Stimulated activated CD4-positive, alpha-beta T cell treated with anti-CD3 and anti-CD28 coated beads, Interleukin-1b, Interleukin-23, amount 100 ng/mL, for 1 hour (primary cell): ENCODE measurements at places on chromosomes 13 and 19.
A peak's percentile ranks its signal among the peaks of the same experiment; 100 is the strongest.

DNA sequence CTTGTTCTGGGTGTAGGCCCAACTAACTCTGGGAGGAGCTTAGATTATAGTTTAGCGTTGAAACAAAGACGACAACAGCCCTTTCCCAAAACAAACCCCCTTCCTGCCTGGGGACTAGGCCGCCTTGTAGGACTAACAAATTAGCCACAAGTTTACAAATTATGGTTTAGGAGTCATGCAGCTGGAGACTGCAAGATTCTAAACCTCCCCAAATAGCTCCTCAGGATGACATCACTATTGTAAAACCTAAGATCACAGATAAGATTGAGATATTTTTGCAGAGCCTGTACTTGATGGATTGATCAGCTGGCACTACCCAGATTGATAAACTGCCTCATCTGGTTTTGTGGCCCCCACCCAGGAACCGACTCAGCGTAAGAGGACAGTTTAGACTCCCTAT, 2.3 kb upstream of the SLC25A15 start:
- no peak for DNase-seq

GRCh38 chr19:43765109-43765876, 10.5 kb upstream of the SMG9 start:
- peak; percentile 57 for DNase-seq

DNA sequence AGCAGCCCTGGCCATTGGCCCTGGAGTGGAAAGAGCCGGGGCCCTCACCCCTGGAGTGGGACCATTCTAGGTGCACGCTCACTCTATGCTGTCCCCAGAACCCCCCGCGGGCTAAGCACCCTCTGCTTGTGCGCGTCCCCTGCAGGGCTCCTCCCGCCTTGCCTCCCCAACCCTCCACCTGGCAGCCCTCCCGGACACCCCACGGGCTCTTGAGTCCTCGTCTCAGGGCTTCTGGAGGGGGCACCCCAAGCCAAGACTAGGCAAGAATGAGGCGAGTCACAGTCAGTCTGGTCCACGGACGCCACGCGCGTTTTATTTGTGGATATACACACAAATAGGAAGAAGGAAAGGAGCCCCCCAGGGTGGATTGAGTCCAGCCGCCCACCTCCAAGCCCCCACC, 7.0 kb upstream of the TMEM161A start:
- DNase-seq: no peak

GRCh38 chr13:98822225-98822606, 69.7 kb upstream of the SLC15A1 start:
- DNase-seq: no peak

GRCh38 chr13:74287724-74288169, 153.5 kb upstream of the KLF12 start:
- peak; percentile 72 for DNase-seq

GRCh38 chr19:40982594-40983101, 8.4 kb upstream of the CYP2B6 start:
- no peak for DNase-seq

- DNase-seq: no peak
These were observed 9.6 kb upstream of the RSPH6A start for GRCh38 chr19:45824531-45825262.

DNA sequence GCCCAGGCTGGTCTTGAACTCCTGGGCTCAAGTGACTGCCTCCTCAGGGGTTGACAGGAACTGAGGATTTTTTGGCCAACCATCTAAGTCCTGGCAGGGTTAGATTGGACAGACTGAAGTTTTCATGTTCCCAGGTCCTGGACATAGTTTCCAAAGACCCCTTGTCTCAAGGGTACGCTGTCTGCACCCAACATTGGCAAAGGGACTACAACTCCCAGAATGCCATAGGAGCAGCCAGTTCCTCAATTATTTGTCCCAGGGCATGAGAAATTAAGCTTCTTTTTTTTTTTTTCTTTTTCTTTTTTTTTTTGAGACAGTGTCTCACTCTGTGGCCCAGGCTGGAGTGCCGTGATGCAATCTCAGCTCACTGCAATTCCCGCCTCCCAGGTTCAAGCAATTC, 6.9 kb downstream of the GYS1 start:
- DNase-seq: no peak

GRCh38 chr13:29028868-29029267, 208.7 kb downstream of the MTUS2 start:
- no peak for DNase-seq

DNA sequence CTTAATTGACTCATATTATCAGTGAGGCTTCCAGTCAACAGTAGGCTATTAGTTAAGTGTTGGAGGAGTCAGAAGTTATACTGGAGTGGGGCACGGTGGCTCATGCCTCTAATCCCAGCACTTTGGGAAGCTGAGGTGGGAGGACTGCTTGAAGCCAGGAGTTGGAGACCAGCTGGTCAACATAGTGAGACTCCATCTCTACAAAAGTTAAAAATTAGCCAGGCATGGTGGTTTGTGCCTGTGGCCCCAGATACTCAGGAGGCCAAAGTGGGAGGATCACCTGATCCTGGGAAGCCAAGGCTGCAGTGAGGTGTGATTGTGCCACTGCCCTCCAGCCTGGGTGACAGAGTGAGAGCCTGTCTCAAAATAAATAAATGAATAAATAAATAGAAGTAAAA, 53.2 kb downstream of the COMP start:
- DNase-seq: no peak

GRCh38 chr19:16586991-16587832, 15.0 kb upstream of the SLC35E1 start:
- no peak for DNase-seq

DNA sequence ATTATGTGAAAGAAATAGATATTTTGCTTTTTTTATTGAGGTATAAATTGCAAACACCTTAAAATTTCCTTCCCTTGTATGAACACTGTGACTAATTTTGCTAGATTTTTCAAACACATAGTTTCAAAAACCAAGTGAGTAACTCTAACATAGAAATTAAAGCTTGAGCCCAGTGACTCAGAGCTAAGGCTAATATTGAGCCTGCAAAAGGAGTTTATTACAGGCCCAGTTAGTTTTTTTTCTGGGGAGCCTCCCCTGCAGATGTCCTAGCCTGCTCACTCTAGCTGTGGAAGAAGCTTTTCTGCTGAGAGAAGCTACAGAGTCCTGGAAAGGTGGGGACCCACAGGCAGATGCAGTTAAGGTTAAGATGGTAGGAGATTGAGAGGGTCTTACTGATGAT, 3.4 kb downstream of the ZNF430 start:
- no peak for DNase-seq

- no peak for DNase-seq
These were observed 34.1 kb downstream of the ZNF823 start for GRCh38 chr19:11704626-11705025.

DNA sequence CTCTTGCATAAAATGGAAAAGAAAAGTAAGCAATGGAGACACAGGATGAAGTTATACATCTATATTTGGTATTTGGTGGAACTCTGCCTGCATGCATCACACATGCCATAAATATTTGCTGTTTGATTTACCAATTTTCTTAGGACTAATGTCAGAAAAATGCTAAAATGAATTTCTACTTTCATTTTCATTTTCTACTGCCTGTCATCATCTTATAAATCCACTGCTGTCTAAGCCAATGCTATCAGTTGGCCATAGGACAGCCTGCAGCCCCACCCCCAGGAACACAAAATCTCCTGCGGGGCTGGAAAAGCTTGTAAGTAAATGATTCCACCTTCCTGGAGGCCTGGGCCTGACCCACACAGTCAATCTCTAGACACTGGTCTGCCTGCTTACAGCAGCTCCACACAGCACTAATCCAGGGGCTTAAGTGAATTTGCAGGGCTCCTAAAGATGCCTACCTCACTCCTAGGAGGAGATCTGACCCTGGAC, 122.0 kb downstream of the ENOX1 start:
- no peak for DNase-seq

DNA sequence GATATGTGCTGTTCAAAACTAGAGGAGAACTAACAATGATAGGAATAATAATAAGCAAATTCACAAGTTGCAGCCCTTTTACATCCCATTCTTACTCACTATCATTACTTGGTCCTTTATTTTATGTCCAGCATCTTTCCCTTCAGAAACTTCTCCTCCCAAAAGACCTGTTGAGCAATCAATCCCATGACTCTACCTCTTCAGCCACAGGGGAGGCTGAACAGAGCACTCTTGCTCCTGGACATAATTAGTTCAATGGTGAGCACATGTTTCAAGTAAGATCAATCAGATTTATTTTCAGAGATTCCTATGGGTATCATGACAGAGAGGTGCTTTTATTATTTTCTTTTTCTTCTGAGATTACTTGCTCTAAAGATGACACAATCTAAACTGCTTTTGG, 260.0 kb downstream of the COG6 start:
- no peak for DNase-seq

DNA sequence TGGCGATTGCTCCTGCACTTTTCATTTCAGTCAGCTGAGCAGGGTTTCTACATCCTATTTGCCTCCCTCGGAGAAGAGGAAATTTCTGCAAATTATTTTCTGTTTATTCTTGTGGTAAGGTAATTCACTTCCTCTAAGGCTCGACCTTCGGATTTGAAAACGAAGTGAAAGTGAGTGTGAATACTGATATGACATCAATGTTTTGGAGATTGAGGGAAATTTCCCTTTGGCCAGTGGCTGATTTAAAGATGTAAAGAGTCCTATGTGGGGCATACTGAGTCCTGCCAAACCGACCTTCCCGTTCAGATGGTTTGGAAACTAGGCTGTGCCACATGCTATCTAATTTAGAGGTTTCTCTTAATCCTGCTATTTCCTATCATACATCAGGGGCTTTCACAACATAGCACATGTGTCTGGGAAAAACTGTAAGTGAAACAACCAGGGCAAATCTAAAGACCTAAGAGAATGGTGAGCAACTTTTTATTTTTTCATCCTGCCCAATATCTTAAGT, 112.3 kb downstream of the POSTN start:
- no peak for DNase-seq

DNA sequence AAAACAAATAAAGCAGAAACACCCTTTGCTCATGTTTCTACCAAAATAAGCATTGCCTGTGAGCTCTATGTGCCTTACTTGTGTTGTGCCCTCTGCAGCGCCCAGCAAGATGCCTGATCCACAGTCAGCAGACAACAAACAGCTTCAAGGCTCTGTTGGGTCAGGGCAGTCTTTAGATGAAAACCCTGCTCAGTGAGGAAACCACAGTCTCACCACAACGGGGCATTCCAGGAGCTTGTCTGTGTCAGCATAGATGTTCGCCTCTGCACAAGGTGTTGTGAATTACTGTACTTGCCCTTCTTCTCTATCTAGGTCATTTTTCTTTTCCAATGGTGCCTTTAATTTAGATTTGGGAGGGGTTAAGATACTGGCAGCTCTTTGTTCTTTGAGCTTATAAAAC, 251.9 kb downstream of the COL4A1 start:
- no peak for DNase-seq

DNA sequence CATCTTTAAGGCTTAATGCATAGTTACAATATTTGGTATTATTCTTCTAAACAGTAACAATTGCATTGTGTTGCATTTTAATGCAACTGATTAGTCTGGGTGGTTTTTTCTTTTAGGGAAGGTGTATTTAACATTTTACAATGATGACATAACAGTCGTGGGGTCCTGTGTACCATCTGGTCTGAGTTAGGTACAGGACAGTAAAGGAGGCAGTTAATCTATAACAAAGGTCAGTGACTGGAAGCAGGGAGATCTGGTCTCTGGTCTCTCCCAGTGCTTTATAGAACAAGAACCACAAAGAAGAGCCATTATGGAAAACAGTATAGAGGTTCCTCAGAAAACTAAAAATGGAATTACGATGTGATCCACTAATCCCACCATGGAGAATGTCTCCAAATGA, 2.7 kb upstream of the OR7G2 start:
- DNase-seq: no peak

DNA sequence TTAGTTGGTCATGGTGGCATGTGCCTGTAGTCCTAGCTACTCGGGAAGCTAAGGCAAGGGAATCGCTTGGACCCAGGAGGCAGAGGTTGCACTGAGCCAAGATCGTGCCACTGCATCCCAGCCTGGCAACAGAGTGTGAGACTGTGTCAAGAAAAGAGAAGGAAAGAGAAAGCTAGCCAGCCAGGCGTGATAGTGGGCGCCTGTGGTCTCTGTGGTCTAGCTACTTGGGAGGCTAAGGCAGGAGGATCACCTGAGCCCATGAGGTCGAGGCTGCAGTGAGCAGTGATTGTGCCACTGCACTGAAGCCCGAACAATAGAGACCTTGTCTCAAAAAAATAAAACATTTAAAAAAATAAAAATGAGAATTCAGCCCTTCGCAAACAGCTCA, 33.3 kb downstream of the TIMM13 start:
- DNase-seq: no peak

DNA sequence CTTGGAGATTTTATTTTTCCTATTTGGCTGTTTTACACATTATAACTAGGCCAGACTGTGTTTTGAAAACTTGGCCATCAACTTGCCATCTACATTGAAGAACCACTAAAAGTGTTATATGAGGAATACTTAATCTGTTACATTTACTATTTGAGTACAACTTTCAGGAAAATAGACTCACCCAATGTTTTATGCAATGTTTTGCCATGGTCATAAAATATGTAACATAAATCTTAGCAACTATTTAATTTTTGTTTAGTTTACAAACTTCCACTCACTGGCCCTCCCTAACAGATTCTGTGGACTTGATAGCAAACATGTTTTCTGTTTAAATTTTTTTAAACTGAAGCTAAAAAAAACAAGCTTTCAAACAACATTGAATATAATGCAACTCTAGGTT, 23.7 kb upstream of the TRPC4 start:
- no peak for DNase-seq

DNA sequence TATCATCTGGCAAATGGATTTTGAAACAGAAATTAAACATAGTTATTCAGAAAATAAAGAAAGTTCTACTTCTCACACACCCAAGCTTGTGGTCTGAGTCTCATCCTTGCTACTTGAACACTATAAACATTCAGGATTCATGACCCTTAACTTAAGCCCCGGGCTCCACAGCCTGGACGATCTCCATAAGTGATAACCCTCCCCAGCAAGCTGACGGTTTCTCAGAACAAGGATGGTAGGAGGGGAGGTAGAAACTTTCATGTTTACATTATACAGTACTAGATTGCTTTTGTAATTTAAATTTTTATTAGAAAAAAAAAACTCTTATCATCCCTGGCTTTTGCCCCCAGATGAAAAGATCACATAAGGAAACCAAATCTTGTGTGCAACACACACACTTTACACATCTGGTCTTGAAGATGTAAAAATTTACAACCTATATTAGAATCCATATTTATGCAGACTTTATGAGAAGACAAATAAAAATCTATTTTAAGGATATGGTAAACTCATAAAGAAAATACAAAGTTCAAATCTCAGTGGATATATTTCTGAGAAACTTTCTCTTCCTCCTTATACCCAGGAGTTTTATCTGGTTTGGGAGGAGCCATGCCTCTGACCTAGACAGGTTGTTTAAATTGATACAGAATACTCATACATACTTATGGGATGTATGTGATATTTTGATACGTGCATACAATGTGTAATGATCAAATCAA, 20.0 kb upstream of the ATP12A start:
- no peak for DNase-seq

GRCh38 chr19:3024870-3025548, 4.1 kb downstream of the TLE2 start:
- DNase-seq: no peak

GRCh38 chr19:10855879-10856522, 7.8 kb downstream of the C19orf38 start:
- DNase-seq: no peak

- DNase-seq: no peak
These were observed 68.1 kb downstream of the ARHGEF7 start for GRCh38 chr13:111183087-111183645.
